Cardiac fibroblast (primary cell): ENCODE measurements at places on chromosomes 12 and 14.

DNA sequence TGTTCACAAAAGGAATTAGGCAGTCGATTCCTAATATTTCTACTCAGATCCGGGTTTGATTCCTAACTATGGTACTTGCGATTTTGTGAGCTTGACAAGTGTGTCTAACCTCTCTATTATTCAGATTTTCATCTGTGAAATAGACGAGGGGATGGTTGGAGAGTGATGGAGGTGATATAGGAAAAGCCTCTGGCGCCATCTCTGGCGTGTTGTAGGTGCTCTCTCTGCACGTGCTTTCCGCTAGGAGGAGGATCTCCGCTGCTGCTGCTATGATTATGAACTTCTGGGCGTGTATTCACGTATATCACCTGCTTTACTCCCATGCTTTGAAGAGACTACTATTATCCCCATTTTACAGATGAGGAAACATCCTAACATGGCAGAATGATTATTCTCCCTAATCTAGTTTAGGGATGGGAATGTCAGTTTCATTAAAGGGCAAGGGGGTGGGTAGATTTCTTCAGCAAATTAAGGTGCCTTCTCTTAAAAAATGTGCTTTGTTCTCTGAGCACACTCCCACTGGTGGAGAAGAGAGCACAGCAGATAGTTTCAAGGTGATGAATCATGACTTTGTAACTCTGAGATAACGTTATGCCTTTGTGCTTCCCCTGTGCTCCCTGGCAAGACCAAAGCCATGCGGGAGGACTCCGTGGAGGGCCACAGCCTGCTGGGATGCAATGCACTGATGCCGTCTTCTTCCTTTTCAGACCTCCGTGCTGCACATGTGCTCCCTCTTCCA, 97.1 kb downstream of the PRIMA1 start:
- DNase-seq = no peak

- DNase-seq = no peak
Observed at GRCh38 chr12:124595444-124595843, 28.0 kb upstream of the NCOR2 start.

DNA sequence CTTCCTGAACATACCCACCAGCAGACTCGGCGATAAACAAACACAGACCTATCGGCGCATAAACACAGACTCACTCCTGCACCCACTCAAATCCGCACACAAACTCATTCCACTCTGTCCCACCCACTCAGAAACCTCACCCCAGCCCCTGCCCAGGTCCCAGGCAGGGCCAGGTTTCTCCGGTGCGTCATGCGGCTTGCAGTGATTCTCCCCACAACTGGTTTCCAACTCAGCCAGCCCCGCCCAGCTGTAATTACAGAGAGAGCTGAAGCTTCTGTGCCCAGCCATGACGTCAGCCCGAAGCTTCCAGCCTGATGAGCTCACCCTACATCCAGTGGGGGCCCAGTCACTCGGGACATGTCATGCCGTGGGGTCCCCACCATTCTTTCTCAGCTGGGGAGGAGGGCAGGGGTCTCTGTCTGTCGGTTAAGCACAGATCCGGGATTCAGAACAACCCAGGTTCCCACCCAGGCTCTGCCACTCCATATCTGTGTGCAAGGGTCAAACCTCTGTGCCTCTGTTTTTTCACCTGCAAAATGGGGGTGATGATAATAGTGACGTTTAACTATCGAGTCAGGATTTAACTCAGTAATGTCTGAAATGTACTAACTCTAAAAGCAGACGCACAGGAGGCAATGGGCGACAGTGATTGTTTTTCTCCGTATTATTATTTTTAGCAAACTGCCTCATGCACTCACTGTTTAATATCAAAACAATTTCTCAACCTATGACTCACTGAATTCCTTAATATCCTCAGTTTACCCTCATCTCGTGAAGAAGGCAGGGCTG, 2.3 kb upstream of the HSPB8 start:
- peak; percentile 91 for DNase-seq

DNA sequence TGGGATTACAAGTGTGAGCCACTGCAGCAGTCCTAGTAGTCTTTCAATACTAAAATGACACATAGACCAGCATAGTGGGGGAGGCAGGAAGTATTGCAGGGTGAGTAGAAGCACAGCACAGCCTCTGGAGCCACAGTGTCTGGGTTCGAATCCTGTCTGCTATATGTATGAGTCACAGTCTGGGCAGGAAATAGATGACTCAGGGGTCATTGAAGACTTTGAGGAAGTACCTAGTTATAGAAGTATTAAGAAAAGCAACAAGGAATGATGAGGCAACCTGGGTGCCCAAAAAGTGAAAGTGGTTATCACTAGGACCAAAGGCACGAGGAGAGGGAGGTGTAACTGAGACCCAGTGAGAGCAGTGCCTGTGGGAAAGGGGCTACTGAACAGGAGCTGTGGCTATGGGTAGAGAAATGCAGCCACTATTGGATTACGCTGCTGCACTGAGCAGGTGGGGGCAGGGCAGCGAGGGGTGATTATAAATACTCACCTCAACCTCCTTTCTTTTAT, 124.0 kb downstream of the PDE3A start:
- DNase-seq = peak; percentile 54

GRCh38 chr12:79883216-79883615, 51.7 kb downstream of the PPP1R12A start:
- DNase-seq = no peak

- no peak for DNase-seq
Observed at GRCh38 chr12:13242936-13243335, 46.4 kb downstream of the EMP1 start.

DNA sequence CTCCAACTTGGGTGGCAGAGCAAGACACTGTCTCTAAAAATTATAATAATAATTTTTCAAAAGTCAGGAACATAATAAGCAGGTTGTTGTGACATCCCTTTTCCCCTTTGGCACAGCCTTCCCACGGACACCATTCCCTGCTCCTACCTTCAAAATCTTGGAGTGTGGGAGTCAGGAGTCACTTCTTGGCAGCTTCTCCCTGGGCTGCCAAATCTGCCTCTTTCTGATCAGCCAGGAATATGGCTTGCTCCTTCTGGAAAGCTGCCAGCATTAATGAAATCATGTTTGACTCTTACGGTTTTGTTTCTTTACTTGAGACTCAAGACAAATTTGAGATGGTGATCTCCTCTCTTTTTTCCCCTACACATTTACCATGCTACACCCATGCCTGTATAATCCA, 391.4 kb upstream of the SYT1 start:
- peak; percentile 46 for DNase-seq

DNA sequence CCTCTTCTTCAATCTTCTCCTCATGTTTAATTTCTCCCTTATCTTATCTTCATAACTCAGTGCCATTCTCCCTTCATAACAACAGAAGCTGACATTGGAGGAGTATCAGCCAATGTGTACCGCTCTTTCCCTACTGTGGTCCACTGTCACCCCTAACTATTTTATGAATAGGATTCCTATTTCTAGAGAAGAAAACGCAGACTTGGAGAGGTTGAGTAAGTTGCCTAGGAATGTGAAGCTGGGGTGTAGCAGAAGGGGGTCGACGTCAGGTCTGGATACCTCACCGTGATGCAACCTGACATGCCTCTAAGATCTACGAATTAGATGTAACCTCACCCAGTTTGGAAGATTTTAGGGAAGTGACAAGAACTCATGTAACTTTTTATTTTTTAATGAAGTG, 17.1 kb downstream of the LMO3 start:
- peak; percentile 61 for DNase-seq

DNA sequence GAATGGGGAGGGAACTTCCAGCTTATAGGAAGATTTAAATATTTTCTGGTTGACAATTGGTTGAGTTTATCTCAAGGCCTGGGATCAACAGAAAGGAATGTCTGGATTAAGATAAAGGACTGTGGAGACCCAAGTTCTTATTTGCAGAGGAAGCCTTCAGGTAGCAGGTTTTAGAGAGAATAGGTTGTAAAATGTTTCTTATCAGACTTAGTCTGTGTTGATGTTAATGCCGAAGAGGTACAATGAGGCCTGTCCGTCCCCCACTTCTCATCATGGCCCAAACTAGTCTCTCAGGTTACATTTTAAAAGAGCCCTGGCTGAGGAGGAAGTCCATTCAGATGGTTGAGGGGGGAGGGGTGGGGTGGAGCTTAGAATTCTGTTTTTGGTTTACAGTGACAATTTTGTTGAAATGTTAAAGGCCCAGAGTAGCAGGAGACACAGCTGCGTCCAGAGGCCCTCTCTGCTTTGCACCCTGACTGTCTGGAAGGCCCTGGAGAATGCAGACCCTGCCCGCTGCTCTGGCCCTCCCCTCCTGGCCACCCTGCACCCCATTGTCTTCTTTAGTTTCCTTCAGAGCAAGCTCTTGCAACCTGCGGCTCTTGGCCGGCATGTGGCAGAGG, 672.5 kb upstream of the TMEM132C start:
- DNase-seq = no peak

DNA sequence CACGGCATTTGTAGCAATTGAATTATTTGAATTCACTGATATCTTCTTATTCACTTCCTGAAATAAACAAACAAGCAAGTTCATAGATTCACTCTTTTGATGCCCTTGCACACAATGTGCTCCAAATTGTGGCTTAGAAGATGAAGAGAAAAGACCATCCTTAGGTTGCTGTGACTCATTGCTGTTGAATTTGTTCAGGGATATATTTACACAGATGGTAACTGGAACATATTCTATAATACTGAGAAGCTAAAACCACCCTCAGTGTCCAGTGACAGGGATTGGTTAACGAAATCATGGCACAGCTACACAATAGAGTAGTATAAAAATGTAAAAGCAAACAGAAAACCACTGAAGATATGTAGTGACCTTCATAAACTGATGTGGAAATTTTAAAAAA, 3.1 kb downstream of the PRB4 start:
- peak; percentile 0 for DNase-seq

GRCh38 chr14:67574806-67575205, 25.3 kb downstream of the PIGH start:
- DNase-seq = no peak

GRCh38 chr12:131671276-131671675, 39.6 kb upstream of the SFSWAP start:
- no peak for DNase-seq

DNA sequence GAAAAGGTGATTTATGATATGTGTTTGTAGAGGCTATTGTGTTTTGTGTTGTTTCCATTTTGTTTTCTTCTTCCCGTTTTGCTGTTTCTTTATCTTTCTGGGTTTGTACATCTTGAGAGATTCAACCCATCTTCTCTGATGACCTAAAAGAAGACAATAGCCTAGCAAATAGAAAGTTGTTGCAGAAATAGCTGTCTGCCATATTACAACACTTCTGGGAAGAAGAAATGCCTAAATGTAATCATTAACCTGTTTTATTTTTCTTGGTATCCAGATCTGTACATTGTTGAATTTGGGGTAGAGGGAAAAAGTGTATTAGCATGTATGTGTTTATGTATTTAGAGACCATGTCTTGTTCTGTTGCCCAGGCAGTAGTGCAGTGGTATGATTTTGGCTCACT, 50.3 kb downstream of the SPATS2 start:
- no peak for DNase-seq

GRCh38 chr12:48681399-48681709, 684 bp downstream of the KANSL2 start:
- no peak for DNase-seq
